ENCODE measurements at places on chromosomes 2 and 18.

- DNase-seq: no peak
Measured at GRCh38 chr2:128314348-128315121, 4.1 kb downstream of the HS6ST1 start.

GRCh38 chr2:98380203-98380535, 33.9 kb downstream of the CNGA3 start:
- no peak for DNase-seq

GRCh38 chr2:160381425-160381951, 112.1 kb downstream of the RBMS1 start:
- no peak for DNase-seq

GRCh38 chr18:42475157-42475556, 520.1 kb downstream of the PIK3C3 start:
- no peak for DNase-seq

DNA sequence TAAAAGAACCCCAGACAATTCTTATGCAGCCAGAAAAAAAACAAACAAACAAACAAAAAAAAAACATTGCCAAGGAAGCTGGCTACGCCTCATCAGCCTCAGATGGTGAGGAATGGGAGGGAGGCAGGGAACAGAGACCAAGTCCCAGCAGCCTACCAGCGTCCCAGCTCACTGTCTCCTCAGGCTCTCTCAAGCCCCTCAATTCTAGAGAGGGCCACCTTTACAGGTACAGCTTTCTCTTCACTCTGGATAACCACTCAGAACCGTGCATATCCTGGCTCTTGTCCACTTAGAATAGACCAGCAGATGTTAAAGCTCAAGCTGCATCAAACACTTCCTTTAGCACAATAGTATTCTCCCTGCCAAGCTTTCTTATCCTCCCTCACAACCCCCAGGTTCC, 263.1 kb upstream of the CHAC2 start:
- DNase-seq: no peak

GRCh38 chr2:119263656-119264055, 40.0 kb downstream of the STEAP3 start:
- DNase-seq: no peak

GRCh38 chr2:96665083-96665569, 22.6 kb downstream of the FER1L5 start:
- DNase-seq: no peak

DNA sequence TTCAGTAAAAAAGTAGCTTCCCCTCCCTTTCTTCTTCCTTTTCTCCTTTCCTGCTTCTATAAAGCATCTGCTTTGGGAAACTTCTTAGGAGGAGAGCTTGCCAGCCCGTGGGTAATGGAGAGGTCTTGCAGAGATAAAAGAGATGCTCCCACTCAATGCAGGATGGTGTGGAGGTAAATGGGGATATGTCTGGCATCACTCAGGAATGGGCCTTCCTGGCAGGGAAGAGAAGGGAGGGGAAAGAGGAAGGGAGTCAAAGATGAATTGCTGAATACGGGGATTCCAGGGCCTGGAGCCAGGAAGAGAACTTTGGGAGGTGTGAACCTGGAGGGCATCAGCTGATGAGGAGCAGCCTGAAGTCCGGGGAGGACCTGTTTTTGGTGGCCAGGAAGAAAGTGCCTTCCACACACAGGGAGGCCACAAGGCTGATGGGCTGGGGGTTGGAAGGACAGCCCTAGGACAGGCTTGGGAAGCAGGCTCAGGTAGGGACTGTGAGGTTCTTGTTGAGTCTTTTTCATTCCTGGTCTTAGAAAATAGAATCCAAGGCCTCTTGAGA, 25.2 kb downstream of the IL1B start:
- no peak for DNase-seq

DNA sequence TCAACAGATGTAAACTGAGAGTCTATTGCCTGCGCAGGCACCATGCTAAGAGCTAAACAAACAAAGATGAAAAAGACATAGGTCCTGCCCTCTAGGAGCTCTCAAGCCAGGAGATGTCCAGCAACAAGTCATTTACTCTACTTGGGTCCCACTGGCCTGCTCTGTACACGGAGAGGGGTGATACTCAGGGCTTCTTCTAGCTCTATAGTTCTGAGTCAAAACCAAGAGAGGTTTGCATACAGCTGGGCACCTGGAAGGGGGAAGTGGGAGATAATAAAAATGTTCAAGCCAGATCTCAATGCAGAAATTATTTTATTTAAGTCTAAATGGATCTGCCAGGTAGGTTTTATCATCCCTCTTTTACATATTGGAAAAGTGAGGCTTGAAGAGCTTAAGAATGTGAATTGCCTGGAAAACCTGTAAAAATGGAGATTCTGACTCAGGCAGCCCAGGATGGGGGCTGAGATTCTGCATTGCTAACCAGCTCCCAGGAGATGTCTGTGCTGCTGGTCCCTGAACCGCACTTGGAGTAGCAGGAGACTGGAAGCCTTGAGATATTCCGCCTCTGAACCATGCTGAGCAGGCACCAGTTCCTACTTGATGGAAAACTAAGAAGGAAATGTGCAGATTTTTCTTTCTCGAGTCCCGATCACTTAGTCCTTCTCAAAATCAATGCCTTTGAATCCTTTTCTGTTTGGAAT, 201.1 kb downstream of the PRKCE start:
- DNase-seq: no peak
